ENCODE measurements at places on chromosomes 4 and X.
A peak's percentile ranks its signal among the peaks of the same experiment; 100 is the strongest.

- DNase-seq: no peak
Measured at GRCh38 chr4:55518442-55518841, 28.3 kb downstream of the CLOCK start.

DNA sequence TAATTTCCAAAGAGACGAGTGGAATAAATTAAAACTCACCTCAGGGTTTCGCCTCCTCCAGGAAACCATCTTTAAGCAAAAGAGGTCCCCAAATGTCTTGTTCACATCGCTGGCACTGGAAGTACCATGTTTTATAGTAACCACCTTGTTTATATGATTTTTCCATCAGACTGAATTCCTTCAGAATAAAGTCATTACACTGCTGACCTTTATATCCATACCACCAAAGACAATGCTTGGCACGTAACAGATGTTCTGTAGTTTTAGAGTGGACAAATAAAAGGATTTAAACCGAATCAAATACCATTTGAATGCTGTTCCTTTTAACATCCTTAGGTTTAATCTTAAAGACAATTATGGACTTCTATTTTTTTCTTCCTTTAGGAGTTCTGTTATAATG lies 4.7 kb downstream of the NUDT6 start:
- no peak for DNase-seq

DNA sequence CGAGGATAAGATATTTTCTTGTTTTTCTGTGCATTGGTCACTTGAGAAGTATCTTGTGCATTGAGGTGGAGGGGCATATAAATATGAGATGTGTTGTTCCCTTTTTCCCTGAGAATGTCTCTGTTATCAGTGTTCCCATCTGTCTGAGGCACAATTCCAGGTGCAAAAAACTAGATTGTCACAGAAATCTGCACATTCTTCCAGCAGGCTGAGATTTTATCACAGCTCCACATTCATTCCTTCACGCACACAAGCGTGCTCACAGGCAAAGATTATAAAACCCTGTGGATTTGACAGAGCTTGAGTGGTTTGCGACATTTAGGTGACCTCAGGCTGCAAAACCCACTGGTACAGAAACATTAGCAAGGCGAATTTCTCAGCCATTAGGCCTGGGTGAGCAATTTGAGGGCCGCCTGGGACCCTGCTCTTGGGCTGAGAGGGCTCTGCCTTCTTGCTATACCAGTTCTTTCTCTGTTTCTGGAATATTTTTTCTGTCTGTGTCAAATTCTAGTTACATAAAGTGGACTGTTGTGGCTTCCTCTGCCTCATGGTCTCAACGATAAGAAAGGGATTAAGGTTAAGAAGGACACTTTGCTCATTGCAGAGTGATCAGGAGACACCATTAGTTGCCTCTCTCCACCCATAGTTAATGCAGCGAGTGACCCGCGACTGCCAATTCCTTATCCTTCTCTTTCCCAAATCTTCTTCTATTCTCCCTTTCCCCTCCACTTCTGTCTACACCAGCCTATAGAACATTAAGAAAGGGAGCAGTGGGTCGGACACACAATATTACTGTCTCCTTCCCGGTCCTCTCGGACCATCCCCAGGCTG lies 86.7 kb upstream of the C1QTNF7 start:
- no peak for DNase-seq

DNA sequence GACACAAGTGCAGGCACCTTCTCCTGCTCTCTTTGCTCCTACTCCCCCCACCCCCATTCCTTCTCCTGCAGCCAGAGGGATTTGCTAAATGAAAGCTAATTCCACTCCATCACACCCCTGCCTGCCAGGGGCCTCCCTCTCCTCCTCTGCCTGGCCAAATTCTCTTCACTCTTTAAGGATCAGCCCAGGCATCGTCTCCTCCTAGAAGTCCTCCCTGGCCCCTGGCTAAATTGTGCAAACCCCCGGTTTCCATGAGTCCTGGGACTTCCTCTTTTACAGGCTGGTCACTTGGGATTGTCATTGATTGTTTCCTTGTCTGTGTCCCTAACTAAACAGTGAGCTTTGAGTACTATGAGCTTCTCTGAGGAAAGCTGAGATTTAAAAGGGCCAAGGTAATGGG lies 8.7 kb upstream of the ABLIM2 start:
- DNase-seq: no peak

DNA sequence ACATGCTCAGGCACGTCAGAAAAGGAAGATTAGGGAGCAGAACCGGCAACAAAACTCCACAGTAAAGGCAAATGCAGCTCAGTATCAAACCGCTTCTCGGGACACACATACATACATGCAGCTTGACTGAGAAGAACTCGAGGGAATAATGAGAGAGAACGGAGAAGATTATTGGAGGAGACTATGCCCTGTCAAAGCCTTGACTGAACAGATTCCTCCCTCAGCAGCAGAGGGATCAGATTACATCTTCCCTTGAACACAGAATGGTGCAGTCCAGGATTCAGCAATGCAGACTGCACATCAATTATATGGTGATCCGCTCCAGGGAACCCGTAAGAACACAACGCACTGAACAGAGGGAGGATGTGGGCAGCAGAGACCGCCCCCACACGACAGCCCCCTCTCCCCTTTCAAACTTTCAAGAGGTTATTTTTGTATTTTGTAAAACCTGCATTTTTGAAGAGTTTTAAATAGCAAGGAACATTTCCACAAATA lies 183.2 kb downstream of the FBXW7 start:
- no peak for DNase-seq

- no peak for DNase-seq
Measured at GRCh38 chr4:75844151-75844662, 58.0 kb downstream of the PPEF2 start.

DNA sequence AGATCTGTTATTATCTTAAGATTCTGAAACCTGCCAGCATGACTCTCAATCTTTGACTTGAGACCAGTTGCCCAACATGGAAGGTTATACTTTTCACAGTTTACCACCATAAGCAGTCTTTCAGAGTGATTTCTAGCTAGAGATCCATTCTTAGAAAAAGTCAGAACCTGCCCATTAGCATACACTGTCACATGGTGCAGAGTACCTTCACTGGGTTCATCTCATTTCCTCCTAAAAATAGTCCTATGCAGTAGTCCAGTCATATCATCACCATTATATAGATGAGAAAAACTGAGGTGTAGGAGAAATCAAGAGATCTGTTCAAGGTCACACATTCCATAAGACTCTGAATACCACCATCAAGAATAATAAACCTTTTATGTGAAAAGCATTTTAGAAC lies 153.6 kb downstream of the AR start:
- no peak for DNase-seq

GRCh38 chr4:128560754-128561495 lies 248.6 kb upstream of the JADE1 start:
- DNase-seq: no peak

GRCh38 chr4:48409203-48409602 lies 67.9 kb downstream of the SLAIN2 start:
- no peak for DNase-seq

DNA sequence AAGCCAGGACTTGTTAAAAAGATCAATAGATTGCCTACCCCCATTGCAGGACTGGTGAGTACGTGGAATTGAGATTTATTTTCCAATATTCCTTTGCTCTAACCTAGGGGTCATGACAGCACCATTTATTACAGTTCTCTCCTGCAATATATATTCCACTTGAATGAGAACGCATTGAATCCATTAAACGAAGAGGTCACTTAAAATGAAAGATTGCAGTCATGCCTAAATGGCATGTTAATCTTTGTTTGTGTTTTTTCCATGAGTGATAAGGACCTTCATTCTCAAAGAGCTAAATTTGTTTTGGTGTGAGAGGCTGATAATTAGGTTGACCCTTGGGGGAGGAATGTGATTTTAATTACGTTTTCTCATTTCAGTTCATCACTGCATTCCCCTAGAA lies 13.5 kb upstream of the LIMCH1 start:
- no peak for DNase-seq

DNA sequence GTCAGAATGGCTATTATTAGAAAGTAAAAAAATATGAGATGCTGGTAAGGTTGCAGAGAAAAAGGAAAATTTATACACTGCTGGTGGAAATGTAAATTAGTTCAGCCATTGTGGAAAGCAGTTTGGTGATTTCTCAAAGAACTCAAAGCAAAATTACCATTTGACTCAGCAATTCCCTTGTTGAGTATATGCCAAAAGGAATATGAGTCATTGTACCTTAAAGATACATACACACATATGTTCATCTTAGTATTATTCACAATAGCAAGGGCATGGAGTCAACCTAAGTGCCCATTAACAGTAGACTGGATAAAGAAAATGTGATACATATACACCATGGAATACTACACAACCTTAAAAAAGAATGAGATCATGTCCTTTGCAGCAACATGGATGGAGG lies 148.2 kb downstream of the COMMD8 start:
- no peak for DNase-seq

GRCh38 chrX:40912166-40912565 lies 173.1 kb upstream of the USP9X start:
- no peak for DNase-seq

DNA sequence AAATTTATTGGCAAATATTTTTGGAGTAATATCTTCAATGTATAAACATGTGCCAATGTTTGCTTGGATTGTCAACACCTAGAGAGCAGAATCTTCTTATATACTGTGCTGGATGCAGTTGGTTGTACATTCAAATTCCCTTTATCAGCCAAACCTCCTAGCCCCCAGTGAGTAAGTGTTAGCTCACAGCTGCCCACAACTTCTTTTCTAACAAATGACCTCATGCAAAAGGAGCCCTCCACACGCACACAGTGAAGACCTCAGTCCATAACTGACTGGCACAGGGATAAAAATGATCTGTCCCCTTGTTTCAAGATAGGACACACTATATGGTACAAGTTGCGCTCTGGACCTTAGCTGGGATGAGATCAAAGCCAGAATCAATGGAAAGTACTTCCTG lies 458.0 kb upstream of the NWD2 start:
- DNase-seq: no peak

DNA sequence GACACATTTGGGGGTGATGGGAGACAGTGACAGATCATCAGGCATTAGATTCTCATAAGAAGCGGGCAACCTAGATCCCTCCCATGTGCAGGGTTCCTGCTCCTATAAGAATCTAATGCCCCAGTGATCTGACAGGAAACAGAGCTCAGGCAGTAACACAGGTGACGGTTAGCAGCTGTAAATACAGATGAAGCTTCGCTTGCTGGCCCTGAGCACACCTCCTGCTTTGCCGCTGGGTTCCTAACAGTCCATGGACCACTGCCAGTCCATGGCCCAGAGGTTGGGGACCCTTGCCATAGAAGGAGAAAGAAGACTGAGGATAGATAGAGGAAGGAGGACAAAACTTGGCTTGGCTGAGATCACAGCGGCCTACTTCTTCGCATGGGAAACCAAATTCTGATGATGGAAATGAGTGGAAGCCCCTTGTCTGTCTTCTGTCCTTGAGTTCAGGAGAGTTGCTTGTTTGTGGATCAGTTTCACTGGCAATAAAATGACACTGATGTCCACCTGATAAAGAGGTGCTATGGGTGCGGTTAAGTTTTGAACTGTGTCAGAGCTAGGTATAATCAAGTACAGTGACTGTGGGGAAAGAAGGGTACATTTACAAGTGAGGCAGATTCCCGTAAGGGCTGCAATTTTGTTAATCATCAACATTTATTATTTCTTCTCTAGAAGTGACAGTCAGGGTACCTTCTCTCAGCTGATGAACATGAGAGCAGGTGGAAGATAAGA lies 1.7 kb upstream of the TIFA start:
- DNase-seq: no peak

GRCh38 chr4:101328063-101328602 lies 19.2 kb downstream of the PPP3CA start:
- no peak for DNase-seq

GRCh38 chrX:41512394-41512793 lies 65.3 kb downstream of the NYX start:
- DNase-seq: no peak

GRCh38 chr4:159045321-159045720 lies 57.6 kb upstream of the RAPGEF2 start:
- no peak for DNase-seq

DNA sequence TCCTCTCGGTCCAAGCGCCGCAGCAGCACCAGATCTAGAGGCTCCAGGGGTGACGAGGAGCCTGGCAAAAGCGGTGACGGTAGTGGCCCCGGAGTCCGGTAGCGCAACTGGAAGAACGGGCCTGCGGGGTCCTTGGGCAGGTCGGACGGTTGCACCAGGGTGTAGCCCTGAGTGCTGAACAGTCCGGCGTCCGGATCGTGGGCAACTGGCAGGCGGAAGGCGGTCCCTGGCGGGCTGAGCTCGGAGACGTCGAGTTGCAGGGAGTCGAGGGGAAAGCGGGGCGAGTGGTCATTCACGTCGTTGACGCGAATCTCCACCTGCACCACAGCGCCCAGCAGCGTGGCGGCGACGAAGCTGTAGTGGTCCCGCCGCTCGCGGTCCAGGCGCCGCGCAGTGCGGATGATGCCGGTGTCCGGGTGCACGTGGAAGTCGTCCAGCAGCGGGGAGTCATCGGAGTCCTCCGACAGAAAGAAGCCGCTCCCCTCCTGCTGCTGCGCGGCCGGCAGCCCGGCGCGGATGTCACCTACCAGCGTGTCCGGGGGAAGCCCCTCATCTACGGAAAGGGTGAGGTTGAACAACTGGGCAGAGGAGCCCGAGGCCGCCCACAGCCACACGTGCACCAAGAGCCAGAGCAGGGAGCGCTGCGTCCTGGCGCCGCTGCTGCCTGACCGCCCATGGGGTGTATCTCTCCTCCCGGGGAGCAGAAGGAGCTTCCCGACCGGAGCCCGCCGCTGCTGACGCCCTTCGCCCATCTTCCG lies 837 bp downstream of the DCHS2 start:
- peak; percentile 52 for DNase-seq

- DNase-seq: no peak
Measured at GRCh38 chr4:126766241-126766640, 866.5 kb upstream of the INTU start.

GRCh38 chr4:122668241-122668640 lies 47.4 kb upstream of the IL21 start:
- DNase-seq: no peak

All from activated naive CD8-positive, alpha-beta T cell treated with anti-CD3 and anti-CD28 coated beads, Interleukin-2, amount 10 ng/mL, durations not matched to agents 7 days and 5 days (primary cell).